ENCODE measurements at places on chromosomes 7 and 10.

DNA sequence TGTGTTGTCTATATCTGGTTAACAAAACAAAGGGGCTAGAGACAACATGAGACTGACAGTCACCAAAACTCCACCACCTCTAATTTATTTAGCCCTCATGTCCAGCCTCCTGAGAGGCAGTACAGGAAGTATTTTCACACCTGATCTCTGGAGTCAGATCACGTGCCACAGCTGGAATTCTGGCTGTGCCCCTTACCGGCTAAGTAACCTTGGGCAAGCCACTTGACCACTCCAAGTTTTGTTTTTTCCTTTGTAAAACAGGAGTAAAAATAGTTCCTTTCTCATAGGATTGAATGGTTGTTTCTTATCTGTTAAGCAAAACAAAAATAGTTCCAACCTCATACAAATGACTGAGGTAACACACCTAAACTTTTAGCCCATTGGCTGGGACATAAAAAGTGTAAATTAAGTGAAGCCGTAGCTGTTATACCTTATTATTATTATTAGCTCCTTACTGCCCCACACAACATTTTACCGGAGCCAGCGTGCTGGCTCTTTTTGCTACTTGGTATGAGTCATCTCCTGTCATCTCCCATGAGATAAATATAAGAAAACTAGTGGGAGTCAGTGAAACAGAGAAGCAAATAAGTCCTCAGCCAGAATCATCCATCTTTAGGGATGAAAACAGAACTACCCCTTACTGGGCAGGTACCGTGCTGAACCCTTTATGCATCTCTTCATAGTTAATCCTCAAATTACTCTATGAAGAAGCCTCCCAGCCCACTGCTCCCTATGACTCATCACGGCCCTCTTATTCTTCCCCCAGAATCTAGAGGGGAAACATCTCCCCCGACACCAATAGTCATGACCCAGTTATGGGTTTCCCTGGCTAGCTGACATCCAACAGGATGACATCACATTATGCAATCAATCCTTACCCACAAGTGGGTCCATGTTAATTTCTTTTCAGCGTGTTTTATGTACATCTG is 44.9 kb downstream of the PPP1R3C start:
- DNase-seq = no peak

- DNase-seq = no peak
These were observed 107.7 kb downstream of the GRID1 start for GRCh38 chr10:86258941-86259340.

DNA sequence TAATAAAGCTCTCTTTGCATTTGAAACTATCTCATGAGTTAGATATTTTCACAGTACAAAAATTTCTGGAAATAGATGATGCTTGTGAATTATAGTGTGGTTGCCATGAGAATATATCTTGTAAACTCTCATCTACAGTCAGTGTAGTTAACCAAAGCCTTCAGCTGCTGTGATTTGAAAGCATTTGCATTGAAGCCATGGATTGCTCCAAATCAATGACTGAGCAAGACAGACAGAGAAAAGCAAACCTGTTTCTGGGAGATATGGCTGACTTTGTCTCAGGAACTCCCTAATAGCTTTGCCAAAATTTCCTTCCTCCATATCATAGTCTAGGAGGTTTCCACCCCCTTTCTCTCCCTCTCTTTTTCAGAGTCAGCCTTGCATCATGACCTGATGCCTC is 955.3 kb downstream of the REEP3 start:
- DNase-seq = no peak

GRCh38 chr10:49298671-49298982 is 343 bp upstream of the C10orf71 start:
- no peak for DNase-seq

DNA sequence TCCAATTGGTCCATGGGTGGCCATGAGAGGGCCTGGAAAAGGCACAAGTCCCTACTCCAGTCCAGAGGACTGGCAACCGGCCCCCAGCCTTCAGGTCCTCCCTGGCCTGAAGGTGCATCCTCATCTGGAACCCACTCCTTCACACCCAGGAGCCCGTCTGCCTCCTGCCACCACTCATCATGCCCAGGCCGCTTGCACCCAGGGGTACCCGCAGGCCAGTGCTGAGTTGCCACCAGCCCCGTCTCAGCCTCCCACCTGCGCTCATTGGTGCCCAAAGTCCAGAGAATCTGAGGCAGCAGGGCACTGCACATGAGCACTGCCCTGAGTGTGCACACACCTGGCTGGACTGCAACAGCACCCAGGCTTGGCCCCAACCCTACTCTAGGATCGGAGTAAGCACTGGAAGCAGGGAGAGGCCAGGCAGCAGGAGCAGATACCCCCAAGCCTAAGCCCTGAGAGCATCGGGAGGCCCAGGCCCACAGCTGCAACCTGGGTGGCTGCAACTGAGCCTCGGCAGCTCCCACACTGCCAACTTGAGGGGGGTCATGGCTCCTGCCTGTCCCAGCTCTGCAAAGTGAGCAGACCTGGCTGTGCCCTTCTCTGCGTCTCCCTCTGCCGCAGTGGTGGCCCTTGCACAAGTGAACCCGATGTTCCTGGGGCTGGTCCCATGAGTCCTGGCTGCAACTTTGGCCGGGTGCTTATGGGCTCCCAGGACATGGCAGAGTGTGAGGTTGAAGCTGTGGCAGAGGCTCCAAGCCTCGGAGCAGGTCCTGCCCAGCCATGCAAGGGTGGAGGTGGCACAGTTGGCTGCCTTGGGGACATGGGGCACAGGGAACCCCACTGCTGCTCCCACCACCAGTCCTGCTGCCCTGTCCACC is 44.3 kb downstream of the TCERG1L start:
- DNase-seq = no peak

Data from T-helper 9 cell (primary cell).